Frontal cortex (tissue), 4 donors: ENCODE measurements at places on chromosomes 12 and 14. TPM values are rescaled to one million over a fixed set of nuclear protein-coding genes. Genes with fewer than 3 reads are reported as not detected.

The POTEG gene
- total RNA-seq: not detected

The PTGDR gene
- 0.41 TPM for total RNA-seq

The SLC35E3 gene
- 8.2 TPM for total RNA-seq

The ZFHX2 gene
- total RNA-seq: 1.2 TPM

The DPF3 gene
- total RNA-seq: 5.7 TPM

The FSCB gene
- not detected for total RNA-seq

The ACVRL1 gene
- total RNA-seq: 9.4 TPM

The ADAMTS20 gene
- total RNA-seq: 0.41 TPM

The DHH gene
- 0.41 TPM for total RNA-seq

The IL31 gene
- not detected for total RNA-seq

The ITGA7 gene
- total RNA-seq: 3.7 TPM

The SRGAP1 gene
- total RNA-seq: 40.8 TPM

The SSPN gene
- 4.1 TPM for total RNA-seq

The STAC3 gene
- total RNA-seq: 1.6 TPM

The SLC17A8 gene
- 11.0 TPM for total RNA-seq

The TRHDE gene
- total RNA-seq: 40.4 TPM
